ENCODE measurements at places on chromosomes 5 and 9.

- DNase-seq, result no peak
These were observed 1.1 kb upstream of the TCF7 start for GRCh38 chr5:134113363-134113889.

DNA sequence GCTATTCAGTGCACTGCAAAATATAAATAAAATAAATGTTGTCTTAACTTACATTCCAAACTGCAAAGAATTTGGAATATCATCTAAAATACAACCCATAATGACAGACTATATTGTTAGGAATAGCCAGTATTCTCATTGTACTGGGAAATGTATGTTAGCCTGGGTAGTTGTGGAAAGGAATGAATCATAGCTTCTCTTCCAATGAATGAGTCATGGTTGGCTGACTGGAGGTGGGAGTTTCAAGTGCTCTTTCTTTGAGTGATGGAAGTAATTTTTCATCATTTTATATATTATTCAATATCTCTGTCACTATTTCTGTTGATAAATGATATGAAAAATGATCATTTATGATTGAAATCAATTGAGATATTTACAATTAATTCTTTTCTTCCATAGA is 158.6 kb upstream of the ARRDC3 start:
- no peak for DNase-seq

DNA sequence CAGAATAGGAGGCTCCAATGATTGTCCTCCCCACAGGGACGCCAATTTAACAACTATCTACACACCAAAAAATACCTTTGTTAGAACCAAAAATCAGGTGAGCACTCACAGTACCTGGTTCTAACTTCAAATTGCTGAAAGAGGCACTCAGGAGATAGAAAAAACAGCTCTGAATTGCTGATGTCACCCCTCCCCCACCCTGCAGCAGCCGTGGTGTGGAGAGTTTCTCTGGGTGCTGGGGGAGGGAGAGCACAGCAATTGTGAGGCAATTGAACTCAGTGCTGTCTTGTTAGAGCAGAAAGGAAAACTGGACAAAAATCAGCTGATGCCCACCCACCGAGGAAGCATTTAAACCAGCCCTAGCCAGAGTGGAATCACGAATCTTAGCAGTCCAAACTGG is 41.8 kb downstream of the TNFSF8 start:
- no peak for DNase-seq

- no peak for DNase-seq
These were observed 140.0 kb downstream of the PBX3 start for GRCh38 chr9:125887172-125887571.

DNA sequence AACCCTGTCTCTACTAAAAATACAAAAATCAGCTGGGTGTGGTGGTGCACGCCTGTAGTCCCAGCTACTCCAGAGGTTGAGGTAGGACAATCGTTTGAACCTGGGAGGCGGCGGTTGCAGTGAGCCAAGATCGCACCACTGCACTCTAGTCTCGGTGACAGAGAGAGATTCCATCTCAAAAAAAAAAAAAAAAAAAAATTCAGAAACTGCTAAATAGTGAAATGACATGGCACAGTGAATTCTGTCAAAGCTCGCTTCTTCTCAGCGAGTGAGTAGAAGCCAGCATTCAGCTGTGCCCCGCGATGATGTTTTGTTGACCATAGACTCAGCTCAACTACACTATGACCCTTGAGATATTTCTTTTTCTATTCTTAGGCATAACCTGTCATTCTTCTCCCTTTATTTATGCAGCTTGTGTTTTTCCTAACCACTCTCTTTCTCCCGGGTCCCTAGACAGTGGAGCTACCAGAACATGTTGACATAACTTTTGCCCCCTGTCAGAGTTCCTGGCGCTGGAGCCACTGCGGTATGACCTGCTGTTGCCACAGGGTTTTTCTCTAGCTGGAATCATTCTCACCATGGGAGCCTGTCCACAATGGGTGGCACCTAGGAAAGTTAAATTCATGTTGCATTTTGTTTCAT is 13.5 kb upstream of the IQGAP2 start:
- no peak for DNase-seq

Measured in stimulated activated naive CD4-positive, alpha-beta T cell treated with Interleukin-2 at 50 U/mL for 16 hours (primary cell).